Small intestine (tissue), 16 donors: ENCODE measurements at places on chromosomes 6 and 20.

GRCh38 chr6:8481727-8482126 is 46.4 kb upstream of the SLC35B3 start:
- no peak for DNase-seq

- DNase-seq, result no peak
These were observed 4.9 kb downstream of the ADGRG6 start for GRCh38 chr6:142306736-142307135.

GRCh38 chr6:80638213-80639055 is 532.0 kb downstream of the BCKDHB start:
- DNase-seq, result peak; percentile 93

DNA sequence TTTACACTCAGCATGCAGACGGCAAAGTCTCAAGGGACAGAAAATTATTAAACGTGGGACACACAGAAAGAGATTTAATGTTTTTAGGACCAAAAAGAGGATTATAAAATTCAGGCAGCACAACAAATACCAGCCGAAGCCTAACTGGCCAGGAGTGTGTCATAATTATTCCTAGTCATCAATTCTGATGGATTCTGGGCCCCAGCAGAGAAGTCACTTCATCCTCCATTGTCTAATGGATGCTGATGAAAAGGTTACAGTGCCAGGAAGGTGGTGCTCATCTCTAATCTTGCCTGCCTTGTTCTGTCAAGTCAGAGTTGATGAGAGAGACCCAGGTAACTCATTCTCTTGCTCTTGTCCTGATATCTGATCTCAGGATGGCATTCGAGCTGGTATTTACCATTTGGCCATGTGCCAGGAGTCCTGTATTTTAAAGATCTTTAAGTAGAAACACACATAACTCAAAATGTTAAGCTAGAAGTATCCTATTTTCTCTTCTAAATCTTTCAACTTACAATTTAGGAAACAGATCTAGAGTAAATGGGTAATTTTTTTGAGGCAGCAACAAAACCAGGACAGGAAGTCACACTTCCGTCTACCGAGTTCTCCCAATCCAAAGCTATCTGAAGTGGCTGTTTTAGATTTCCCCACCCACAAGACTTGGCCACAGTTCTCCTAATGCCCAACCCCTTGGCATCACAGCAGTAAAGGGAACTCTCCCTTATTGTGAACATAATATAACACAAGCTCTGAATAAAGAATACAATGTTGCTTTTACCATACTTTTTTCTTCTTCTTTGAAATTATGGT is 50.0 kb downstream of the ADAT2 start:
- peak; percentile 25 for DNase-seq

- DNase-seq, result no peak
These were observed 85.2 kb downstream of the CDH26 start for GRCh38 chr20:60043435-60043834.

DNA sequence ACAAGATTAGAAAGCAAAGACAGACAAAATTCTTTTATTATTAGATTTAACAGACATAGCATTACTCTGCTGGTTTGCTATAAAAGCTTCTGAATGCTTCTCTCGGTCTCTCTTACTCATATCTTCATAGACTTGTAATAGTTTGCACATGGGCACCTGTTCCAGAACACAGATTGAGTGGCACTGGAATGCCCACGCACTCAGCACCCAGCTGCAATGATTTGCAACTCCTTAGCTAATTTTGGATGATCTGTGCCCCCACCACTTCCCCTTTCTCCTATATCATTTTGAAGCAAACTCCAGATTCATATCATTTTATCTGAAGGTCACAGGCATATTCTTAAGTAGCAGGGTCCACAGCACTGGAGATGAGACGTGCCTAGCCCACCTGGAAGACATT is 148.8 kb downstream of the CFAP61 start:
- no peak for DNase-seq

DNA sequence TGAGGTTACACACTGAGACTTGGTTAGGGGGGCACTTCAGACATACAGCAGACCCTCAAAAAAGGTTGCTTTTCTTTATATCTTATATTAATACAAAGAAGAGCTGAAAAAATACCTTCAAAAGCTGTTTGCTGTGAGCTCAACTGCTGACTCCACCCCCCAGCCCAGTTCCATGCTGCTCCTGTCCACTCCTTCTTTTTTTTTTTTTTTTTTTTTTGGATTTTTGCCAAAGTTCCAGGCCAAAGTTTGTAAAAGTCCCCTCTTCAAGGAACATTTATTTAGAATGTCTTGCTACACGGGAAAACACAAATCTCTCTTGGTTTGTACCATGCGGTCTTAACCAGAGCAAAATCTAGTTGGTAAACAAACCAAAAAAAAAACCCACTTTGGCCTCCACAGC is 85.3 kb upstream of the AKAP12 start:
- DNase-seq, result peak; percentile 36

- DNase-seq, result no peak
These were observed 22.9 kb upstream of the CD83 start for GRCh38 chr6:14094721-14095120.

DNA sequence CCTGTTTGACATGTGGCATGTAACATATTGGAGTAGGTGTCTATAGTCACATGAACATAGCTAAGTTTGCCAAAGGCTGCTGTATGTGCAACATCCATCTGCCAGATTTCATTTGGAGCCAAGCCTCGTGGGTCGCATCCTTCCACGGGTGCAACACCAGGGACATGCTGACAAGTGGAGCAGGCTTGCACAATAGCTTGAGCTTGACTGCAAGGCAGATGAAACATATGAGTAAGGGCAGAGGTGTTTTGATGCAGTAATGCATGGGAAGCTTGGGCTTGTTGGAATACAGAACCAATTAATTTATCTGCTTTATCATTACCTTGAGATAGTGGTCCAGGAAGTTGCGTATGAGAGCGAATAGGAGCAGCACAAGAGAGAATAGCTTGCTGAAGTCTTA is 74.1 kb upstream of the BTN3A2 start:
- no peak for DNase-seq

- no peak for DNase-seq
These were observed 9.8 kb upstream of the AMD1 start for GRCh38 chr6:110864824-110865223.

DNA sequence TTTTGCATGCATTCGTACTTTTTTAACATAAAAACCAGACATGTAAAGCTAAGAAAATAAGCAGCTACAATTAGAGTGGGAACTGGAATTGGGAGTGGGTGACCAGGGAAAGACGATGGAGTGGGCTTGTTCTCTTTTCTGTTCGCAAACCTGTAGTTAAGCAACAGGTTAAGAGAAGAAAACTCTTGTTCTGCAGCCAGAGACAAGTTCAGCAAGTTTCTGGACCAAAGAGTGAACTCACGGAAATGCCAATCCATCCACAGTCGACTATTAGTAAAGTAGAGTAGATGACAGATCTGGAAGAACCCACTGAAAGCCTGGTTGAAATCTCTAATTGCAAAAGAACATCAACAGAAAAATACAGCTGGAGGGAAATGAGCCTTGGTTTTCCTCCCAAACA is 197.8 kb downstream of the TFAP2A start:
- no peak for DNase-seq

DNA sequence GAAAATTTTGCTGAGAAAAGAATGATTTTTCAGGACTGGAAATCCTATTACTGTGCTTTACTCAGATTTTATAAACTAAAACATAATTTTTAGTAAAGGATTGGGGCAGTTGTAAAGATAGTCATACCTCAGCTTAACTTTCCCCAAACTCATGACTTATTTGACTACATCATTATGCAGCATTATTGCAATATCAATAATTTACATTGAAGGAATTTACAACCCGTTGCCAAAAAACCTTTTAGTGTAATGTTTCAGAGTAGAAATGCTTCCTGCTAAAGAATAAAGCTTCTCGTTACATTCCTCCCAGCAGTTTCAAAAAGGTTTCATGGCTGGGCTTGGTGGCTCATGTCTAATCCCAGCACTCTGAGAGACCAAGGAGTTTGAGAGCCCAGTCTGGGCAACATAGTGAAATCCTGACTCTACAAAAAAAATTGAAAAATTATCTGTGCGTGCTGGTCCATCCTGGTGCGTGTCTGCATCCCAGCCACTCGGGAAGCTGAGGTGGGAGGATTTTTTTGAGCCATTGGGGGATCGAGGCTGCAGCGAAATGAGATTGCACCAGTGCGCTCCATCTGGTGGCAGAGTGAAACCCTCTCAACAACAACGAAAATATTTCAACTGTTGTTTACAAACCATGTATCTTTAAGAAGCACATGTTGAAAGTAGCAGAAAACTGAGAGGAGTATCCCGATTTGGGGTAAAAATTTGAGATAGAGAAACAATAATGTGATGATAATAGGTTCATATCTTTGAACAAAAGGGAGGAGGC is 4.4 kb downstream of the AMD1 start:
- peak; percentile 61 for DNase-seq

GRCh38 chr6:159862103-159862502 is 28.7 kb upstream of the MAS1 start:
- DNase-seq, result no peak

GRCh38 chr20:59937150-59937549 is 3.0 kb downstream of the PPP1R3D start:
- no peak for DNase-seq

- DNase-seq, result no peak
These were observed 247.0 kb downstream of the RIMS1 start for GRCh38 chr6:72133324-72133723.

- no peak for DNase-seq
These were observed 32.5 kb downstream of the VSTM2L start for GRCh38 chr20:37935435-37935834.

GRCh38 chr6:141562186-141562811 is 570.4 kb upstream of the GJE1 start:
- peak; percentile 3 for DNase-seq

DNA sequence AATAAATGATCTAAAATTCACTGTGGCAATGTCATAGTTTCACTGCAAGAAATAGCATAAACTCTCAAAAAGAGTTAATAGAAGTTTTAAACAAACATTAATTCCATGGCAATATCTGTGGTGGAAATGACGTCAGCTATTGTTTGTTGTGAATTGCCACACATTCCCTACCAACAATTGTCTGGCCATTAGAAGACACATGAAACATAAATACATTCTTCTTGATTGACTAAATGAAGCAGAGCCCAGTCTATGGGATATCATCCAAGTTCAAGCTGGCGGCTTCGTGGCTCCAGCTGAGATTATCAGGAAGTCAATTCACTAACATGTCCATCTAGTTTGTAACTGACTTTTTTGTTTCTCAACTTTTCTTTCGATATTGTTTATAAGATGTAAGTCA is 369.0 kb downstream of the ARHGAP18 start:
- no peak for DNase-seq

- no peak for DNase-seq
These were observed 261.2 kb downstream of the PTPRK start for GRCh38 chr6:128259029-128259724.

GRCh38 chr6:134961366-134961765 is 11.5 kb upstream of the ALDH8A1 start:
- DNase-seq, result no peak

DNA sequence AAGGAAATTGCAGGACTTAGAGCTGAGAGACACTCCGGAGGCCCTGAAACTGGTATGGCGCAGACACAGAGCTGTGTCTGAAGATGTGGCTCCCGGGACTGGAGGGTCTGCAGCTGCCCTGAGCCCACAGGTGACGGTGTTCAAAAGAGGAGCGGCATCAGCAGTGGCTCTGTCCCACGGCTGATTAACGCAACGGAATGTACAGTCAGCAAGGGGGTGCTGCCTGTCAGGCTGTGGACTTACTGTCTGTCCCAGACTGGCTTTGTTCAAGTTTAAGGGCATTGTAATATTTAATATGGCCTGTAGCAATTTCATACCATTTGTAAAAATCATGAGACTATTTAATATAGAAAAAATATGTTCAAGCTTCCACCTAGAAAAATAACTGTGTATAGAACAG is 228.0 kb upstream of the TAB2 start:
- no peak for DNase-seq

GRCh38 chr6:12289365-12289919 is 719 bp upstream of the EDN1 start:
- DNase-seq, result peak; percentile 72

GRCh38 chr6:135820340-135820739 is 31.2 kb upstream of the PDE7B start:
- no peak for DNase-seq
